Bronchus fibroblast of lung (primary cell): ENCODE measurements at places on chromosomes 13 and 19. TPM values are rescaled to one million over a fixed set of nuclear protein-coding genes. Genes with fewer than 3 reads are reported as not detected.

The FCER2 gene
- not detected in 2 replicates for total RNA-seq

The SHC2 gene
- total RNA-seq: 0.30 and 0.34 TPM in 2 replicates

The MYPOP gene
- 2.7 and 2.9 TPM in 2 replicates for total RNA-seq

The CALR3 gene
- not detected in 2 replicates for total RNA-seq

The EPSTI1 gene
- total RNA-seq: 2.2 and 4.4 TPM in 2 replicates

The PGLYRP2 gene
- not detected in 2 replicates for total RNA-seq

The ENOX1 gene
- 0.84 and 1.3 TPM in 2 replicates for total RNA-seq

The RDH13 gene
- 6.4 and 8.4 TPM in 2 replicates for total RNA-seq

The ZNF85 gene
- 5.9 and 6.7 TPM in 2 replicates for total RNA-seq
